Activated T-cell treated with anti-CD3 and anti-CD28 coated beads, Interleukin-2, amount 50 U/mL, for 1 hour (primary cell): ENCODE measurements at places on chromosomes 4 and X.
A peak's percentile ranks its signal among the peaks of the same experiment; 100 is the strongest.

- no peak for DNase-seq
Observed at GRCh38 chr4:65456579-65456978, 213.7 kb downstream of the EPHA5 start.

- DNase-seq: no peak
Observed at GRCh38 chr4:183960962-183961541, 55.9 kb downstream of the STOX2 start.

DNA sequence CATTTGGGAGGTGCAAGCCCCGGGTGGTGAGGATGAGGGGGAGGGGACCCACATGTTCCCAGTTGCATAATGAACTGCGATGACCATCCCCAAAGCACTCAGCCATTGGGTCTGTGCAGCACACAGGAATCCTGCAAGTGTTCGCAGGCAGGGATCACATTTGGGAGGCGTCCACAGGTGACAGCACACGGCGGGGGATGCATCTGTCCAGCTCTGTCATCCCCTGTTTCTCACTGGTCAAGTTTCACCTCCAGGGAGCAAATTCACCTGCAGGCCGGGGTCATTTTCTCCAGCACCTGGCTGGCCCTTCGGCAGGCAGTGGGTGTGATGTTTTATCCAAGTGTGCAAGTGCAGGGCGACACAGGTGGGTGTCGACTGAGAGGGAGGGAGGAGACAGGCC is 33.3 kb upstream of the SORCS2 start:
- no peak for DNase-seq

DNA sequence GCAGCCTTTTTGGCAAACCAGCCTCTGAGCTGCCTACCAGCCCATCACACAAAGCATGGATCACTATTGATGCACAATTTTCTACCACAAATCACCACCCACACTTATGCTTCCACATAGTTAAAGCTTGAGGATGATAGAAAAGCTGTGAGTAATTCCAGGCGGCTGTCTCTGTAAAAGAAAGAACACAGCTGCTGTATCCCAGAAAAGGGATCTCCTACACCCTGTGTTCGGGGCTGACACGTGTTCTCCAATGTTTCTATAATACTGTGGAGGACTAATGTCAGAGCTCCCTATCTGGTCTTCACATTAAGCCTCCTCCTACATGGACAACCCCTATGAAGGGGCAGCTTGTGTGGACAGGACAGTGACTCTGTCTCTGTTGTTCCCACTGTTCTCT is 12.5 kb upstream of the BRS3 start:
- no peak for DNase-seq

DNA sequence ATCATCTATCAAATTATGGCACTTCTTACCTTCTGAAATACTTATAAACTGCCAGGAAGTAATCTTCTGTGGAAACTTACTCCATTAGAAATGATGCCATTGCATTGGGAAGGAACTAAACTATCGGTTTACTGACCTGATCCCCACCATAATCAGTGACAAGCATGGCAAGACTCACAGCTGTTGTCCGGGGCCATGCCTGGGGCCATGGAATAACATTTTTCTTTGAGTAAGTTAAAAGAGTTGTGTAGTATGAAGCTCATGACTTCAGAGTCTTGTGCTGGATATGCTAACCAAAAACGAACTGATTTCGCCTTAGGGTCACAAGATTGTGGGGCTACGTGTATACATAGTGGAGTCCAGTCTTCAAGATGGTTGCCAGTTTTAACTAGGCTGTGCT is 15.4 kb downstream of the MTHFD2L start:
- DNase-seq: no peak

DNA sequence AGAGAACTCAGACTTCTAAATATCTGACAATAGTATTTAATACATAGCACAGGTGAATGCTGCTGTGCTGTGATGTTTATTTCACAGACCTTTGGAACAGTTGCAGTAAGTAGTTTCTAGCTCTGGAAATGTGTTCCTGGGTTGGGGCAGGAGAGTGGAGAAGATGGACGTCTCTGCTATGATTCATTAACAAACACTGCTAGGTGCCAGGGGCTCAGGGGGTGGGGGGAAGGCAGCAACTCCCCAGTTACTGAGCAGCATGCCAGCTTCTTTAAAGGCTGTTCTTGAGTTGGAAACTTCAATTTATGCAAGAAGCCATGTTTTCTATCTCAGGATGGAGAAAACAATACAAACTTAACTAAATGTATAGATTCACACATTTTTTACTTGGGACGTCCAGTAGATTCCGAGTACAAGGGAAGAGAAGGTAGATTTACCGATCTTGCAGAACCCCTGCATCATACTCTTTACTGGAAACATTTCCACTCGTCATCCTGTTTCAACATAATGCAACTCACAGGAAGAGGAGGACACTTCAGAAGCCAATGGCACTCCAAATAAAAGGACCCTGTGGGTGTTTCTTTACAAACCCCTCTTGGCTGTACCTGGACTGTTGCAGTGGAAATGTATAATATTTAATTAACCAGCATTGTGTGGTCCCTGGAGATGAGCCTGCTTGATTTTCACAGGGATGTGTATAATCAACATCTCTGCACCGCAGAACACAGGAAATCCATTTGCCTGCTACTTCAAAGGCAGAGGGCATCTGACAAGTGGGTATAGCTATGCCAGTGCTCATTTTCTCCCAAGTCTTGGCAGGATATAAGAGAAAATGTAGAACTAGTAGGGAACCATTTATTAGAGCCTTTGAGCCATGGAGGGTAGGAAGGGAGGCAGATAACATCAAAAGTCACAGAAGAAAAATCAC is 171.4 kb downstream of the SH3KBP1 start:
- DNase-seq: no peak

DNA sequence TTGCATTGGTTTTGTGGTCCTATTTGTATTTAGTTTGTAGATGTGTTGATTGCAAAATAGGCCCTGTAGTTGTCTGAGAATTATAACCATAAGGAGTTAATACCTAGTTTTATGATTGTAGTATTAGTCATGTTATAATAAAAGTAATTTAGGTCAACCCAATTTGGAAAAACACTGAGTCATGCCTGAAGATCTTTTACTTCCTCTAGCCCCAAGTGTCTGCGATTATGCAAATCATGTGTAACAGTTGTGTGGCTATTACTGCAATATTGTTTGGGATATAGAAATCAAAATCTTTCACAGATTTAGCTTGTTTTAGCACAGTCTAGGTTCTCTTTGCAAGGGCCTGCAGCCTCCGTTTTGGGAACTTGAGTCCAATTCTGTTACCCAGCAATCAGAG is 12.6 kb downstream of the SRD5A3 start:
- no peak for DNase-seq

DNA sequence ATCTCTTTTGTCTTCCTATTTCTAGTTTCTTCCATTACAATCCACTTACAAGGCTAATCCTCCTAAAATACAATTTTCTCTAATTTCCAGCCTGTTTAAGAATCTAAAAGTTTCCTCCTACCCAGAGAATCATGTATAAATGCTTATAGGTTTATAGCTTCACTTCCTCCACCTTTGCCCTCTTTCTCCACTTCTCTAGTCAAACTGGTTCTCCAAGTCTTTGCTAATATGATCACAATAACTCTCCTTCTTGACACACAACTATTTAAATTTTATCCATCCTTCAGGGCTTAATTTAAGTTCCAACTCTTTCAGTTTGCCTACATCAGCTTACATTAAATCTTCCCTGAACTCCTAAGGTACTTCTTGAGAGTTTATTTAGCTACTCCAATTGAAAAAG is 69.2 kb downstream of the RPS6KA6 start:
- no peak for DNase-seq

GRCh38 chrX:56232221-56233082 is at the start of gene KLF8:
KLF8 (plus strand) TSS chrX:56232356; CDS start chrX:56233335, 979 bp downstream.
- DNase-seq: peak; percentile 29

DNA sequence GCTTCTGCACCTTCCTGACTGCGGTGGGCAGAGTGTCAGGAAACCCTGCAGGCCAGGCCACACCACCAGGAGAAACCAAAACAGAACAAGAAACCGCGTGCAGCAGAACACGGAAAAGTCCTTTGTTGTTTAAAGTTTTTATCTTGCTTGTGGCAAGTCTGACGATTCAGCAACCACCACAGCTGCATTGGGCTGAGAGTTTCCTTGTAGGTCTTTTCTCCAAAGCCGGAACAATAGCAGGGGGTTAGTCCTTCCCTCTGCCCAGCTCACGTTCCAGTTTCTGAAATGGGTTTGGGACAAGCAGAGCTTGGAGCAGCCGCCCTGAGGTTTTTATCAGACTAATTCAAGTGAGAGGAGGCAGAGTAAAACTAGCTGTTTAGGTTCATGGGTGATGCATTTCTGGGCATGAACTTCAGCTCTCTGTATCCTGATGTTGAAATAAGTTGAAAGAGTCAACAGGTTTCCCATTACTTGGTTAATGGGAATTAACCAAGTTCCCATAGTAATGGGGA is 216.9 kb downstream of the PTTG2 start:
- DNase-seq: peak; percentile 57

DNA sequence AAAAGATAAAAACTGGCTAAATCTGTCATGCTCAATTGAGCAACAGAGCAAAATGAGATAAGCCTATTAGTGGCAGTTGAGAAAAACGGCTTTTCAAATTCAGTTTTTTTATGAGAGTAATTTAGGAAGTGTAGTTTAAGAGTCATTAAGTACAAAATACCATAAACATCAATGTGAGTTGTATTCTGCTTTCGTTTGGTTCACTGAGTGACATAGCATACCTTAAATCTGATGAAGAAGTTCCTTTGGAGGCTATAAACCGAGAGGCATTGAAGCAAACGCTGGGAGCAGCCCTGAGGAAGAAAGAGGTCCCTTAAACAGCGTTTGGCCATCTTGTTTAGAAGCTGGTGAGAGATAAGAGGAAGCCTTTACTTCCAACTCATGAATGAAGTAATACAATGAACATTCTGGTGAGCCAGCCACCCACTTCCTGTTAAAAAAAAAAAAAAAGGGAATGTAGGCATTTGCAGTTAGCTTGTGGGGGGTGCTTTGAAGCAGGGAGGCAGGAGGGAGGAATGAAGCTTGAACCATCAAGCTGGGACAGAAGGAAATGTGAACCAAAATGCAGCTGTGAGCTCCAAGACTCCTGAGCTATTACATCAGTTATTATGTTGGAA is 132.3 kb downstream of the ZNF330 start:
- DNase-seq: no peak

- DNase-seq: no peak
Observed at GRCh38 chr4:56414135-56414670, 21.2 kb downstream of the PPAT start.

DNA sequence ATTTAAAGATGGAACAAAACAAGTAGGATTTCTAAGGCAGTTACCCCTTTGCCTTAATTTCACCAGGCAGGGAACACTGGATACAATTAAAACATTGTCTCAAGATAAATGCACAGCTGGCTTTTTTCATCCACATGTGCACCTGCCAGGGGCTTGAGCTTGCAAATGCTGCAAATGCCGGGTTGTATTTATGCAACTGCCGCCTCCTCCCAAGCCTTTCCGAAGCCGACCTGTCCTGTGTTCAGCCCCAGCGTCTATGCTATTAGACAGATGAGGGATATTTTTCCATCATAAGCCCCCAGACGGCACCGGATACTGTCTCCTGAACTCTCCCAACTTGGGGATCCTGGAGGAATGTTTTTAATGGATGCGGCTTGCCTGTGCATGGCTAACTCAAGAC is 251.6 kb downstream of the CRLF2 start:
- no peak for DNase-seq

- no peak for DNase-seq
Observed at GRCh38 chrX:97215186-97215585, 331.5 kb downstream of the RPA4 start.

- no peak for DNase-seq
Observed at GRCh38 chr4:142777045-142777743, 68.9 kb downstream of the INPP4B start.

DNA sequence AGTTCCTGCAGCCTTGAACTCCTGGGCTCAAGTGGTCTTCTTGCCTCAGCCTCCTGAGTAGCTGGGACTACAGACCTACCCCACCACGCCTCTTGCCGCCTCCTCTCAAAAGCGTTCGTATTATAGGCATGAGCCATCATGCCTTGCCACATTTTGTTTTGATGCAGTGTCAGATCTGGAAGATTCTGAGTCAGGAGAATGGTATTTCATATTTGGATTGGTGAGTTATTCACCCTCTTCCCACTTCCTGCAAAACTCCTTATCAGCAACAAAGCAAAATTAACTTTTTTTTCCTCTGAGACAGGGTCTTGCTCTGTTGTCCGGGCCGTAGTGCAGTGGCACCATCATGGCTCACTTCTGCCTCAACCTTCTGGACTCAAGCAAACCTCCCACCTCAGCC is 29.6 kb downstream of the REST start:
- DNase-seq: no peak

- no peak for DNase-seq
Observed at GRCh38 chr4:156336511-156336910, 382.8 kb upstream of the CTSO start.
